Activated T-cell treated with anti-CD3 and anti-CD28 coated beads for 48 hours (primary cell): ENCODE measurements at places on chromosomes 12 and 14.

DNA sequence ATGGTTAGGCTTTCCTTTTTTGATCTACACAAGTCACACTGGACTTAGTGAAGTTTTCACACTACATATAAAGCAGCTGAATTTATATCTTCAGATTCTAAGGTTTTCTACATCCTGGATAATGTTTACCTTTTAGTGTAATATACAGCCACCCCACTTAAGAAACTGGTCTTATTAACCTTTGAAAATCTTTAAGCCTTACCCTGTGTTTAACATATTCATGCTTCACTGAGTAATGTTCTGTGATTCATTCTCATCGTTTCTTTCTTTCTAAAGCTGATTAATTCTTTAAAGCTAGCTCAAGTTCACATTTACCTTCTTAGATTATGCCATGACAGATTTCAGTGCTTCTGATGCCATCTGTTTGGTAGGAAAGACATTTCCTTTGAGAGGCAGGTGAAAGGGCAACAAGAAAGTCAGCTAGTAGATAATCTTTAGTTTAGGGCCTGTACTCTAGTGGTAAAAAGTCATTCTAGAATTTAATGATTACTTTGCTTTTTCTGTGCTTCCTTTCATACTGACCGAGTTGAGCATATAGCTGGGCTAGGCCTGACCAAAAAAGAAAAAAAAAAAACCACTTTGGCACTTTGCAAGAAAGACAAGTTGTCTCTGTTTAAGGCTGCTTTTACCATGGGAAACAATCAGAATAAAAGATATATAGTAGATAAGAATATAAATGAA is 690.9 kb upstream of the FBXO33 start:
- no peak for DNase-seq

DNA sequence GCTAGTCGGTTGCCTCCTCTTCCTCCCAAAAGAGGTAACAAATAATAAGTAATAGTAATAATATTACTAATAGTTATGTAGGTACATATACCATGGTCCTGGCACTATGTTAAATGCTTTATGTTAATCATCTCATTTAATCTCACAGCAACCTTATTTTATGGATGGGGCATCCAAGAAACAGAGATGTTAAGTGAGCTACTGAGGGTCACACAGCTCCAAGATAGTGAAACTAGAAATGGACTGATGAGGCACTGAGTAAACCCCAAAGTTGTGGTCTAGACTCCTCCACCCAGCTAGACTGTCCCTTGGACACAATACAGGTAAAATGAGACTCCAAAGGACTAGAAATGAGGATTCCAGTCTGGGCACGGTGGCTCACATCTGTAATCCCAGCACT is 15.1 kb downstream of the ZFHX2 start:
- no peak for DNase-seq

GRCh38 chr14:76918782-76919394 is 92.7 kb downstream of the LRRC74A start:
- no peak for DNase-seq

DNA sequence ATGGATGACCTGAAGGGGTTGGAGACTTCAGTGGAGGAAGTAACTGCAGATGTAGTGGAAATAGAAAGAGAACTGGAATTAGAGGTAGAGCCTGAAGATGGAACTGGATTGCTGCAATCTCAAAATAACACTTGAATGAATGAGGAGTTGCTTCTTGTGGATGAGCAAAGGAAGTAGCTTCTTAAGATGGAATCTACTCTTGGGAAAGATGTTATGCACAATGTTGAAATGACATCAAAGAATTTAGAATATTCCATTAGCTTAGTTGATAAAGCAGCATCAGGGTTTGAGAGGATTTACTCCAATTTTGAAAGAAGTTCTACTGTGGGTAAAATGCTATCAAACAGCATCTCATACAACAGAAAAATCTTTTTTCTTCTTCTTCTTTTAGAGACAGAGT is 186.4 kb upstream of the PRKD1 start:
- no peak for DNase-seq

DNA sequence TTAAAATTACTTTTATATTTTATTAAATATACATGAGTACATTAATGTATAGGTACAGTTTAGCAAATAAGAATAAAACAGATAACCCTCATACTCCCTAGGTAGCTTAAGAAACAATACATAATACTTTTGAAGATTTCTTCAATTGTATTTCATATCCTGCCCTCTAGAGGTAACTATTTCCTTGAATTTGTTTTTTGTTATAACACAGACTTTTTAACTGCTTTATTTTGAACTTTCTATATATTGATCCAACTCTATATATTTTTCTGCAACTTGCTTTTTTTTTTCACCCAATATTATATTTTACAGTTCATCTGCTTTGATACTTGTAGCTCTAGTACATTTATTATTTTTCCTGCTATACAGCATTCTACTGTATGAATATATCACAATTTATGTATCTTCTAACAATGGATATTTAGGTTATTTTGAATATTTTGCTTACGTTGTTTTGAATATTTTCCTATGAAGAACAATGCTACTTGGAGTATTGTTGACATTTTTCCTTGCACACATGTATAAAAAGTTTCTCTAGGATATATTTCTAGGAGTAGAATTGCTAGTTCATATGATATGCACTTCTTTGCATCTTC is 72.8 kb upstream of the ABCD2 start:
- DNase-seq: no peak

DNA sequence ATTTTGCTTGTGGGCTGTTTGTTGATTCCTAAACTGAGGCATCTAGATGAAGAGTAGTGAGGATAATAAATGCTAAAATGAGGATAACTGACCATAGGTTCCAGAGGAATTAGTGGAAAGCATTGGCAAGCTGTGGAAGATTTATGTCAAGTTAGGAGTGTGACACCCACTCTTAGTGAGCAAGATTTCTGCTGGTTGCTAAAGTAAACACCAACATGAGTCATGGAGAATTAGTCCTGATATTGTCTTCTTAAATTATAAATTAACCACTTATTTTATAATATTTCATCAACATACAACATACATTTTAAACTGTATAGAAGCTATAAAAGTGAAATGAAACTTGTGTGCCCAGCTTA is 328.2 kb downstream of the RPL10L start:
- DNase-seq: no peak
